ENCODE measurements at places on chromosomes 13 and 19.

- no peak for DNase-seq
Observed at GRCh38 chr19:8607386-8607785, 3.1 kb downstream of the ADAMTS10 start.

- DNase-seq: no peak
Observed at GRCh38 chr19:21256722-21257121, 72.5 kb downstream of the ZNF708 start.

DNA sequence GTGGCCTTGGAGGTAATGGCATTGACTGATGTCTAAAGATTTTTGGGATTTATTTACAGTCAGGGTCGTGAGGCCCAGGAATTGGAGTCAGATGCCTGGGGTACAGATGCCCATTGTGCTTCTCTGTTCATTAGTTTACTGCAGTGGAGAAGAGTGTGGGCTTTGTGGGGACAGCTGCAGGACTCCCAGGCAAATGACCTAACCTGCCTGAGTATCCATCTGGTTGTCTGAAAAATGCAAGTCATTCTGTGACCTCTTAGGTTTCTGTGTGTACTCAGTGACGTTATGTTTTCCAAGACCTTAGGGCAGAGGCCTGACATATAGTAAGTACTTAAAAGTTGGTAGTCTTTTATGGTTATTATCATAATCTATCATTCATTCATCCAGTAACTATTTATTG, 60.5 kb downstream of the SPATA13 start:
- DNase-seq: no peak

DNA sequence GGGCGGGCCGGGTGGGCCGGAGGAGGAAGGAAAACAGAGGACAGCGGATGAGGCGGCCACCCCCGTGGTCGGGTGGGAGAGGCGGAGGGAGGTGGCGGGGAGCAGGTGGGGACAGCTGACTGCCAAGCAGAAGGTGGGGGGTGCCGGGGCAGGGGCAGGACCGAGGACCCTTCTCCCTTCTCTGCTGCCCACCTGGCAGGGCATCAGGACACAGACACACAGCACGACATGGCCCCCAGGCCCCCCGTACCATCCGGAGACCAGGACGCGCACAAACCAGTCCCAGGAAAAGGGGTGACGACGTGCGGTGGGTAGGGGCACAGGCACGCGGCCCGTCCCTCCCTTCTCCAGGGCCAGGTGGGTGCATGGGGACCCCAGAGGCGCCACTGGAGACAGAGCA, 11.0 kb upstream of the CACTIN start:
- DNase-seq: no peak

DNA sequence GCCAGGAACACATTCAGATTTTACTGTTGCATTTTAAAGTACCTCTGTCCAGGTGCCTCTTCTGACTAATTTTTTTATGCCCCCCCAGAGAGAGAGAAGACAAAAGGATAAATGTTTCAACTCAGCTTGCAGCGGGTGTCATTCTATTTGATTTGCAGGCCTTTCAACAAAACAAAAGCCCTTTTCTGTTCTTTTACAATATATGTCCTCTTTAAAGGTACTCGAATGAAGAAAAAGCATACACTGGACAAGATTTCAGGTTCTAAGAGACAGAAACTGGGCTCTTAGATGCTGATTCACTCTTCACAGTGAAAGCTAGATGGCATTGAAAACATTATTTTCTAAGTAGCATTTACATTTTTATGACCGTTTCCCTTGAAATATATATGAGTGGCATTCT, 2.9 kb upstream of the FRY start:
- no peak for DNase-seq

- peak; percentile 51 for DNase-seq
Observed at GRCh38 chr13:39616087-39616694, 13.2 kb upstream of the LHFPL6 start.
